HFFc6 (cell line): ENCODE measurements at places on chromosomes 16 and 17. TPM values are rescaled to one million over a fixed set of nuclear protein-coding genes. Genes with fewer than 3 reads are reported as not detected.

DNA sequence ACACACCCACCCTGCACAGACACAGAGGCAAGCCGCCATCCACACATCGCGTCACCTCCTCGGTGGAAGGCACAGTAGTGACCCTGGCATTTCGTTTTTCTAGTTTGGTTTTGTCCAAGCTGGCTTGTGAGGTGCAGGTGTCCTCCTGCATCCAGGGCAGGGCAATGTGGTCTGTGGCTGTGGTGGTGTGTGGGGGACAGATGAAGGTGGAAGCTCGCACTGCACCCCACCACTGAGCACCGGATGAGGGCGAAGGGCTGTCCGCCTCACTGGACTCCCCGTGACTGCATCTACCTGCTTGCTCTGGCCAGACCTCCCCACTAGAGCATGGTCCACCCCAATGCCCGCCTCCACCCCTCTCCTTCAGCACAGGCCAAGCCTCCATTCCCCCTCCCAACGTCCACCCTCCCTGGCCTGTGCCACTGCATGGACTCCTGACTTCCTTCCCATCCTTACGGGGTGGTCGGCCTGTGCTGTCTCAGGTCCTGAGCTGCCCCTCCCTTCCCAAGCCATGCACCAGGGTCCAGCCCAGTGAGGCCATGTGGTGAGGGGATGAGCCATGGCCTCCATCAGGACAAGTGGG, 78.8 kb upstream of the CBX4 start:
- no peak for DNase-seq

DNA sequence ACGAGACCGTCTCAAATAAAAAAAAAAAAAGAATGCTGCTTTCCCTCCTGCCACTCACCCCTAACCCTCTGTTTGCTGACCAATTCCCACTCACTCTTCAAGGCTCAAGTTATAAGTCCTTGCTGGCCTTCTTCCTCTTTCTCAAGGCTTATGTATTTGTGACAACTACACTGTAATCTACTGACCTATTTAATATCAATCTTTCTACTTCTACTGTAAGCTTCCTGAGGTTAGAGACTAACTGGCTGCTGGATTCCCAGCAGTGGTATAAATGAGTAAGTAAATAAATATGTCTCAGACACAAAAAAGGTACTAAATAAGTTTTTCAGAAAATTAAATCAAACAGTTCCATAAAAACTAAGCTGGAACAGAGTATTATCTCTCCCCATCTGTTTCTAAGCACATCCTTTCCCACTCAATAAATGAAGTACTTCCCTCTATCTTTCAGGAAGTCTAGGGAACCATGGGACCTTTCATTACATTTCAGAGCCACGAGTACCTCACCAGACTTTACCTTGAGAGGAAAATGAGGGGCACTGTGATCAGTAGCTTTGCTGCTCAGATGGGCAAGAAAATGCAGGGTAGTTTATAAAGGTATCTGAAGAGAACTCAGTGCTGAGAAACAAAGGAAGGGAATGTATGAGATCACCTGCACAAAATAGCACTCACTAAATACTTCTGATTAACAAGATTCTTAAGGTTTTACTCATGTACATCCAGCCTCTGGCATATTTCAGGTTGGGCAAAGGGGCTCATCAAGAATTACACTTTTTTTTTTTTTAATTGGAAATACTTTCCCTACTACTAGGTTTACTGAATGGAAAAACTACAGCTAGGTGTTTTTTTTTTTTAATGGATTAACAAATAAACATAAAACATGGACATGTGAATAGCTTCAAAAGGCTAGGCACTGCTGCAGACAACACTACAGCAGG, 10.8 kb downstream of the SSH2 start:
- peak; percentile 24 for DNase-seq

Gene P2RX5
- 7.0 to 18.2 TPM (median 15.1 TPM) in 3 replicates for total RNA-seq

Gene DNAH17
- not detected in 3 replicates for total RNA-seq

DNA sequence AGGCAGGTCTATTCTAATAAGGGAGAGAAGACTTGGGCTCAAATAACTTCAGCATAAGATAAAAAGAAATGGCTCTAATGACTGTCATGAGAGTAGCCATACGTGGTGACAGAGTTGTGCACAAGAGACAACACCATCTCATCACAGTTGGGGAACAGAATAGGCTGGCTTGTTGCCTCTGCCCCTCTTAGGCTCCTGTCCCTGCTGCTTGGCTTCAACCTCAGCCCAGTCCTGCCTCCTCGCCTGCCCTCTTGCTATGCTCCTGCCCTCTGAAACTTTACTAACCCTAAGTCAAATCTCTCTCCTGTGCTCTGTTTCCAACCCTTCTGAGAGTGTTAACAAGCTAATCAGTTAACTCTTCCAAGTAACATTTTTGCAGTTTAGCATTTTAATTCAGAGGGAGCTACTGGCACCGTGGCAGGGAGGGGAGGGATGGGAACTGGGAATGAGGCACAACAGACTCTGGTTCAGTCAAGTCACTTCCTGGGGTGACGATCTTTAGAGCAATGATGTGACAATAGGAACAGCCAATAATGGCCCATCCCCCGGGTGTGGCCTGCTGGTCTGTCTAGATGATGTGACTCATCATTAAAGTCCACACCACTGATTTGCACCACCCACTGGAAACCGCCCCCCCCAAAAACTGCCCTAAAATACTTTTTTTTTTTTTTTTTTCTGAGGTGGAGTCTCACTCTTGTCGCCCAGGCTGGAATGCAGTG, 35.5 kb downstream of the DNAH17 start:
- no peak for DNase-seq

GRCh38 chr17:6147042-6147441, 76.9 kb downstream of the WSCD1 start:
- DNase-seq = no peak
